ENCODE measurements at places on chromosomes 2 and 18.

GRCh38 chr18:66438711-66439536, 165.0 kb downstream of the CDH19 start:
- no peak for DNase-seq

DNA sequence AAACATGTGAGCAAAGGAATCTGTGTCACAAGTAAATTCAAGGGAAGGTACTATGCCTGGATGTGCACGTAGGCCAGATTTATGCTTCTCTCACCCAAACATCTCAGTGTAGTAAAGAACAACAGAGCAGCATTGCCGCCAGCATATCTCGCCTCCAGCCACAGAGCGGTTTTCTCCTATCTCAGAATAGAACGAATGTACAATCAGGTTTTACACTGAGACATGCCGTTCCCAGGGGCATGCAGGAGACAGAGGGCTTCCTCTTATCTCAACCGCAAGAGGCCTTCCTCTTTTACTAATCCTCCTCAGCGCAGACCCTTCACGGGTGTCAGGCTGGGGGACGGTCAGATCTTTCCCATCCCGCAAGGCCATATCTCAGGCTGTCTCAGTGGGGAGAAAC, 175.3 kb downstream of the RPIA start:
- no peak for DNase-seq

DNA sequence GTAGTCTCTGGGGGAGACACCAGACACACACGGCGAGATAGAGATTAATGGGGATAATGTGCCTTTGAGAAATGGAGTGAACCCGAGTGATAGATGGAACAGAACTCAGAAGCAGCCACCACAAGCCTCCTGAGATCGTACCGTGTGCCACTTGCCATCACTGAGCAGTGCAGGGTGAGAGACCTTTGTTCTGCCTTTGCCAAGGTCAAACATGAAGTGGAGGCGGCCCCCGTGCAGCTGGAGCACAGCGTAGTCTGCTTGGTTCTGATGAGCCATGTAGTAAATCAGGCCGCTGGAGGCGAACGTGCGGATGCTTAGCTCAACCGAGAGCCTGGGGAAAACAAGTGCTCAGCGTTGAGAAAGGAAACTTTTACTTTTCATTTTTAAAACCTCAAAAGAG, 167.0 kb downstream of the LAMA1 start:
- DNase-seq = no peak

DNA sequence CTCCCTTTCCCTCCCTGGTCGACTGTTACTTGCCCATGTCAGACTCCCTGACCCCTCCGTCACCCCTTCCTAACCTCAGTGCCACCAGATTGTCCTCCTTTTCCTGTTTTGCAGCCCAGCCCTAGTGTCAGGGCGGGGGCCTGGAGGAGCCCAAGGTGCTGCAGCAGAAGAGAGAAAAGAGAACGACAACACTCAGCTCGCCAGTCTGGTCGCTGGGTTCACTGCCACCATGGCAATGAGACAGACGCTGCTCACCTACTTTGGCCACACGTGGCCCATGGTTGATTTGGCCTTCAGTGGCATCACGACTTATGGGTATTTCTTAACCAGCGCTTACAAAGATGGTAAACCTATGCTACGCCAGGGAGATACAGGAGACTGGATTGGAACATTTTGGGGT, 108.4 kb upstream of the RMDN2 start:
- DNase-seq = no peak

- DNase-seq = no peak
These were observed 73.1 kb downstream of the FTCDNL1 start for GRCh38 chr2:199777916-199778315.

GRCh38 chr2:201969938-201970785, 63.5 kb upstream of the FZD7 start:
- DNase-seq = no peak

GRCh38 chr2:127164761-127165538, 55.1 kb downstream of the CYP27C1 start:
- DNase-seq = no peak

DNA sequence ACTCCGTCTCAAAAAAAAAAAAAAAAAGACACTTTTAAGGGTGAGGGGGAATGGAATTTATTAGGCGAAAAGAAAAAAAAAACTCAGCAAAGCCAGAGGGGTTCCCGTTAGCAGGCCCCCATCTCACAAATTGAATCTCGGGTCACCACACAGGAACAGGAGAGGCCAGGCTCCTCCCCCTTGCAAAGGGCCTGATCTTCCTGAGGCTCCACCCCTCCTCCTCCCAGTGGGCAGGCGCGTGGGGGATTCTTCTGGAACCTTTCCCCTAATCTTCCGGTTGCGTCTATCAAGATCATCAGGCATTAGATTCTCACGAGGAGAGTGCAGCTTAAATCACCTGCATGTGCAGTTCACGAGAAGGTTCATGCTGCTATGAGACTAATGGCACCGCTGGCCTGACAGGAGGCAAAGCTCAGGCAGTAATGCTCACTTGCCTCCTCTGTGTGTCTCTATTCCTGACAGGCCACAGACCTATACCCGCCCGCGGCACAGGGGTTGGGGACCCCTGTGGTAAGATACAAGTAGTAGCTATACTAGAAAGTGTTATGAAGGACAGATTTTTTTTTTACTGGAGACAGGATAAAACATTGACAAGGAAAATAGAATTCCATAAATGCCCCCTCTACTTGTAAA, 45.8 kb downstream of the TAF4B start:
- DNase-seq = no peak

- DNase-seq = no peak
These were observed 42.7 kb upstream of the GLS start for GRCh38 chr2:190837952-190838361.

- no peak for DNase-seq
These were observed 154.0 kb downstream of the PMAIP1 start for GRCh38 chr18:60053747-60054304.

GRCh38 chr2:151886241-151886640, 58.0 kb upstream of the ARL5A start:
- DNase-seq = no peak

GRCh38 chr2:20314562-20315501, 35.8 kb downstream of the PUM2 start:
- no peak for DNase-seq

- DNase-seq = peak; percentile 2
These were observed 46.2 kb upstream of the CCDC141 start for GRCh38 chr2:179096090-179096489.

GRCh38 chr2:122001441-122001874, 246.0 kb downstream of the TSN start:
- DNase-seq = no peak

GRCh38 chr2:231662028-231662810, 46.1 kb upstream of the PTMA start:
- peak; percentile 93 for DNase-seq

GRCh38 chr2:122955776-122956175, 1069.3 kb upstream of the CNTNAP5 start:
- DNase-seq = no peak

- no peak for DNase-seq
These were observed 57.8 kb upstream of the RGPD5 start for GRCh38 chr2:109736177-109736827.

GRCh38 chr2:8754106-8754776, 72.4 kb downstream of the ID2 start:
- DNase-seq = no peak

Data from activated CD4-positive, CD25-positive, alpha-beta regulatory T cell treated with anti-CD3 and anti-CD28 coated beads, Interleukin-2, amount 50 U/mL, for 16 hours (primary cell).